ENCODE measurements at places on chromosomes 7 and 10.

- peak; percentile 36 for DNase-seq
Measured at GRCh38 chr10:90920986-90921666, at the start of gene ANKRD1. TSS of gene ANKRD1 (minus strand) at chr10:90921087. CDS start at chr10:90921027, 60 bp downstream.

GRCh38 chr7:70242826-70243225, 644.6 kb downstream of the AUTS2 start:
- no peak for DNase-seq

GRCh38 chr10:71927776-71928592, 36.2 kb upstream of the CHST3 start:
- DNase-seq, result no peak

DNA sequence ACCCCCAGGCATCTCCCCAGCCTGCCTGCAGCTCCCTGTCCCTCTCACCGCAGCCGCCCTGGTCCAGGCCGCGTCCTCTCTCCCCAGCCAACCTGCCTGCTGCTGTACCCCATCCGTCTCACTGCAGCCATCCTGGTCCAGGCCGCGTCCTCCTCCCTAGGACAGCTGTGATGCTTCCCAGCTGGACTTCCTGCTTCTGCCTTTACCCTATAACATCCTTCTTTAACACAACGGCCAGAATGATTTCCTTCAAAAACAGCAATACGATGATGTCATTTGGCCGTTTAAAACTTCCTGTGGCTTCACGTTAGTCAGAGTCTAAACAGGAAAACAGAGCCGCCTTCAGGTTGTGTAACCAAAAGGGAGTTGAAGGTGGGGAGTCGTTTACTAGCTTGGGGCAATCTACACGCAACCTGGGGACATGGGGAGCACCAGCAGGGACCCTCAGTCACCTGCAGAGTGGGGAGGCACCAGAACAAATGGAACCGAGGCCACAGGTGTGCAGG, 32.2 kb upstream of the ZFAND2A start:
- DNase-seq, result no peak

DNA sequence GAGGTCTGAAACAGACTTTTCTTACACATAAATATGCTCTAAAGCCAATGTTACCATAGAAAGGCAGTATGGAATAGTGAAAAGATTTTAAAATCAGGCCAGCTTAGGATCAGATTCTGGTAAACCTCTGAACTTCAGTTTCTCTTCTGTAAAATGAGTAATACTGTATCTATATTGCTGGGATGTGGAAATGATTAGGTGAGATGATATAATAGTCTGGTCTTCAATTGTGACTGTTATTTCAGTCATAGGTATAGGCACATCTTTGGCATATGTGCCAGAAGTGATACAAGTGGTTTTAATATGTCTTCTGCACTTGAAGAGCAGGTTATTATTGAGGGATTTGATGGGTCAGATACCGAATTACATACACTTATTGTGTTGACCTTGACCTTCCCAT, 7.2 kb downstream of the ZNF277 start:
- DNase-seq, result no peak

DNA sequence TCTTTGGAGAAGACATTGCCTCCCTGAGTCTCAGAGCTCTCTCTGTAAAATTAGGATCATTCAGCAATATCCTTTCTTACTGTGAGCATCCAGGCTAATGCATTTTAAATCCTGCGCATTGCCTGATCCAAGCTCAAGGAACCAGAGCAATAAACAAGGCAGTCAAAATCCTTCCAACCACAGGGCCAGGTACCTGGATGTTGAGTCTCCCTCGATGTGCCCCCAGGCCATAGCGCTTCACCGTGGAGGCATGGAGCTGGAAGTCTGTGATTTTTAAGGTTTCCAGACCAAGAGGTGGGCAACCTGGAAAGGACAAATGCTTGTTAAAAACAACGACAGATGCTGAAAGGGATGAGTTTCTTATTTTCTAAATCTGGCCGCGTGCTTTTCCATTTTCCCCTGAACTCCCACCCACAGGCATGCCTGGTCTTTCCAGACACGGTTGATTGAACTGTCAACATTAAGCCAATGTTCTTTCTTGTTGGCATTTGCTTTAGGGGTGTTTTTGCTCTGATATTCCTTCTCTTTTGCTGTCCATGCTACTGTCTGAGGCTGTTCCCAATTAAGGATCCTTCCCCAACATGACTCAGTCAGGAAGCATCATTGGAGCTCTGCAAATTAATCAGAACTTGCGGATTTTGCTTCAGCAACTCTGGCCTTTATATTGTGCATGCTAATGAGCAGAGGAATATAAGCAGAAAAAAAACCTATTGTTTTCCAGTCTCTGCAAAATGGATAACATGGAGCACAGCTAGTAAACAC, 29.0 kb downstream of the CPXM2 start:
- no peak for DNase-seq

GRCh38 chr10:119375574-119376272, 166.8 kb downstream of the RGS10 start:
- DNase-seq, result no peak

DNA sequence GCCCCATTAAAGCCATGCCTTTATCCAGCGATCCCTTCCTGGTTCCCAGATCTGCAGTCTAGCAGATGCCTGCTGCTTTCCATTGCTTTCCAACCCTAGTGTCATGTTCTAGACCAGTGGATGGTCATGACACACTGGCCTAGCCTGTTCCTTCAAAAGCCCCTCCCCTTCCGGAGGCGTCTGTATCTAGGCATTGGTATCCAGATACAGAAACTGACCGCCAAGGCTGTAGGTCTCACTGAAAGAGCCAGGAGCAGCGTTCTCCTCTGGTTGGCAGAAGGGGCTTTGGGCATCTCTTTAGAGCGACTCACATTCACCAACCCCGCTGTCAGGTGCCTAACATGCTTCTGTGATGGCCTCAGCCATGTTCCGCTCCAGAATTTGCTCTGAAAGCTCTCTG, 22.6 kb downstream of the JCAD start:
- no peak for DNase-seq

- DNase-seq, result no peak
Measured at GRCh38 chr7:69246758-69247157, 351.5 kb upstream of the AUTS2 start.

GRCh38 chr10:129892548-129893052, 71.5 kb downstream of the EBF3 start:
- no peak for DNase-seq

GRCh38 chr10:86979296-86979818, 11.1 kb downstream of the ADIRF start:
- DNase-seq, result no peak

- DNase-seq, result no peak
Measured at GRCh38 chr7:96614154-96614867, 95.3 kb downstream of the SEM1 start.

- no peak for DNase-seq
Measured at GRCh38 chr10:121404611-121405010, 193.6 kb downstream of the FGFR2 start.

DNA sequence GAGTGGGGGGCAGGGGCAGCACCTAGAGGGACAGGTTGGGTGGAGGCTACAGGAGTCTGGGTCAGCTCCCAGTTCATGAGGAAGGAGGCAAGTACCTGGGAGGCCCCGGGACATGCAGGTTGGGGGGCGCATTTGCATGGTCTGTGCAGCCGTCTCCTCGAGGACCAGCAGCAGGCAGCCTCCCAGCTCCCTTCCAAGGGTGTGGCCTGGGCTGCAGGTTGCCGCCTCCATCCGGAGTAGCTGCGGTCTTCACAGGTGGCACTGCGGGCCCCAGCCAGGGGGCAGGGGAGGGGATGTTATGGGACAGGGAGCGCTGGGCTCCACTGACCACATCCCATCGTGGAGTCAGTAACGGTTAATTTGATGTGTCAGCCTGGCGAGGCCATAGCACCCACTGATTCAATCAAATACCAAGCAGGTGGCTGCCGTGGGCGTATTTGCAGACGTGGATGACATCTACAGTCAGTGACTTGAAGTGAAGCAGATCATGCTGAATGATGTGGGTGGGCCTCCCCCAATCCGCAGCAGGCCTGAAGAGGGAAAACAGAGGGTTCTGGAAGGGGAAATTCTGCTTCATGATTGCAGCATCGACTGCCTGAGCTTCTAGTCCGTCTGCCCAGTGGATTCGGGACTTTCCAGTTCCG, 81.6 kb downstream of the PRKAG2 start:
- DNase-seq, result no peak

GRCh38 chr7:158030071-158030470, 557.6 kb downstream of the PTPRN2 start:
- DNase-seq, result no peak

DNA sequence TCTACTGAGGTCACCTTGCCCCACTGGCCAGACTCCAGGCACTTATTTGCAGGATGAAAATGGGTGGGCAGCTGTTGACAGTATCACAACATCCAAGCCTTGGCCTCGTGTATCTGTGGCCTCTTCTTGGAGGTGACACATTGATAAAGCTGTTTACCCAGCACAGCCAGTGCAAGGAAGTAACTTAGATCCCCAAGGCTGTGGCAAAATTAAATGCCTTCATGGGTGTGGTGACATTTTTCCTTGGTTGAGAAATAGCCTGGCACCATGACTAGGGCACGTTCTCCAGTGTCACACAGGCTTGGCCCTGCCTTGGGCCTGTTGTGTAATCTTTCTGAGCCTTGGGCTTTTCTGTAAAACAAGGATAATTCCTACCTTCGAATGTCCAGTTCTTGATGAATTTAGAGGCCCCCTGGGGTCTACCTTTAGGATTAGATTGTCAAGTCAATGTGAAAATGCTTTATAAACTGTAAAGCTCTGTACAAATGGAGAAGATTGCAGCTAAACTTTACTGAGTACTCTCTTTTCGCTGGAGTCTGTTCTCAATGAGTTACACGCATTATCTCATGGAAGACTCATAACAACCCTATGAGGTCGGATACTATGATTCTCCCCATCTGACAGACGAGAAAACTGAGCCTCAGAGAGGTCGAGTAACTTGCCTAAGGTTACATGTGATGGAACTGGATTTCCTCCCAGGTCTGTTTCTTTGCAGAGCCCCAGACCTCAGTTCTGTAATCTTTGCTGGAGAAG, 46.7 kb upstream of the LOXL4 start:
- DNase-seq, result no peak

DNA sequence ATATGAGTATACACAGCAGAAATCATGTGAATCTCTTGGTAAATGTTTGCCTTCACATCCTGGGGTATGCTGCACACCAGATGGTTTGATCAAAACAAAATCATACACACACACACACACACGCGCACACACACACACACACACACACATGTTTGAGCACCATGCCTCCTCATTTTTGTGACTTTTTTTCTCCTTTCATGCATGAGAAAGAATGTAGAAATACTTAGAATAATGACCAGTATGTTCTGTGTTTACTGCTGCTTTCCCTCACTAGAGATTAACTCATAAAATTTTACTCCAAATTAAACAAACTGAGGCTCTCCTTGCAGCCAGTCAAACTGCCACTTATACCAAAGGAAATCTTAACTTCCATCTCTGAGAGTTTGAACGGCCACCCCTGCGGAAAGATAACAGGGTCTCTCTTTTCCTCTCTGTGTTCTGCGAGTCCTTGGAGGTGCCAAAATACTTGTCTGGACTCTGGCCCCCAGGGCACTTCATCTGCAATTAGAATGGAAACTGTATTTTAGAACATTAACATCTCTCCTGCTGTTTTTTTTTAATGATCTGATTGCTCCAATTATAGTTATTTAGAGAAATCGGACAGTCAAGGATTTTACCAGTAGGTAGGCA, 320.8 kb upstream of the NFE2L3 start:
- no peak for DNase-seq

DNA sequence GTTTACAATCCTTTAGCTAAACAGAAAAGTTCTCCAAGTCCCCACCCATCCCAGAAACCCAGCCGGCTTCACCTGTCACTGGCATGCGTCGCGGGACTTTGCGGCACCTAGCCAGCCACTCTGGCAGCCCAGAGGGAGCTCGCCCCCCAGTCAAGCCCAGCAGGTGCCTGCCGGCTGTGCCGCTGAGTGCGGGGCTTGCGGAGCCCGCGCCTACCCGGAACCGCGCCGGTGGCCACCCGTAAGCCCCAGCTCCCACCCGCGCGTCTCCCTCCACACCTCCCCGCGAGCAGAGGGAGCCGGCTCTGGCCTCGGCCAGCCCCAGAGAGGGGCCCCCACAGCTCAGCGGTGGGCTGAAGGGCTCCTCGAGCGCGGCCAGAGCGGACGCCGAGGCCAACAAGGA, 446.1 kb downstream of the GRM8 start:
- DNase-seq, result no peak

GRCh38 chr7:4693152-4693551, 11.1 kb downstream of the FOXK1 start:
- DNase-seq, result no peak

DNA sequence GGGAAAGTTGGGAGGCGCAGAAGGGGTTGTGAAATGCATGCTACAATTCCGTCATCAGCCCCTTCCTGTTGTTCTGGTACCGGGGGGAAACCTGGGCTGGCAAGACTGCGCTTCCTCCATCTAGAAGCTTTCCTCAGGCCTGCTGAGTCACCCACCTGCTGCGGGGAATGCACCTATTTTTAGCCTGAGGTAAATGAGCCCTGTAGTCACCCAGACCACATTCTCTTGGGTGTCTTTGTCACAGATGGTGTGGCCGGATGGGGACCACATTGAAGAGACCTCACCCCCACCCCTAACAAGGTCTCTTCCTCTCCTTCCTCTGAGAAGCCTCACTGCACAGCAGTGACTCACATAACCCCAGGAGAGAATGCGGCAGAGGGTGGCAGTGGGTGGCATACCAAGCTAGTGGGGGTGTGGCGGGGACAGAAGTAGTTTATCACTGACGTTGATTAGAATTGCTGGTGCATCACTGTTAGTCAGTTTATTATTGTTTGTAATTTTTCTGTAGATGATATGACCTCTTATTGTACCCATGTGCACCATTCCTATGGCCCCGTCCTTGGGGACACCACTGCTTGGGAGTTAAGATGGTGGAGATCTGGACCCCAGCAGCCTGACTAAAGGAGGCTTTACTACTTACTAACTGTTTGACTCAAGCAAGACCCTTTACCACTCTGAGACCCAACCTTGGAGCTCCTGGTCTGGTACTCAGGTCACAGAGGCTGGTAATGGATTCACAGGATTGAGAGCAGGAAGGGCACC, 83.0 kb upstream of the DUSP5 start:
- DNase-seq, result no peak

Measured in neuronal stem cell (in vitro differentiated cells).